Esophagus muscularis mucosa (tissue), 4 donors: ENCODE measurements at places on chromosomes 7 and 10. TPM values are rescaled to one million over a fixed set of nuclear protein-coding genes. Genes with fewer than 3 reads are reported as not detected.
A peak's percentile ranks its signal among the peaks of the same experiment; 100 is the strongest.

DNA sequence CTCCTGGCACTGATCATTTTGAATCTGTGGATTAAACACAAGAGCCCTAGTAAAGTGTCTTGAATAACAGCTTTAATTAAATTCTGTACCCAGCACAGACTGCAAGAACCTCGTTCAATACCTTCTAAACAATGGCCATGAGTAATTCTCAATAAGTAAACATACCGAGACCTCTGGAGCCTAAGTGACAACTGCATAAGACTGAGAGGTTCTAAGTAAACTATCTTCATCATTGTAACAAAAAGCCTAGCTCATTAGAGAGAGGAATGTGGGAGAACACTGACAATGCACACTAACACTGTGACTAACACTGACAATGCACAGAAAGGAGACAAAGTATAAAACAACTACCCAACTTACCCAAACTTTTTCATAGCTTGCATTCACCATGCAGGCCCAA lies 117.4 kb downstream of the ELAPOR2 start:
- peaks cover 10% of the 10 kb centered on the region for H3K36me3 ChIP-seq
- peaks cover 4% of the 10 kb centered on the region for H3K4me1 ChIP-seq
- no peak overlapping the region for H3K27ac ChIP-seq
- DNase-seq: no peak
- H3K4me3 ChIP-seq: no peak overlapping the region
- H3K27me3 ChIP-seq: no peaks in the 10 kb centered on the region

Gene PNLIPRP1
- total RNA-seq: not detected

Gene NPC1L1
- total RNA-seq: not detected

Gene PDZD7
- total RNA-seq: under 0.01 TPM

DNA sequence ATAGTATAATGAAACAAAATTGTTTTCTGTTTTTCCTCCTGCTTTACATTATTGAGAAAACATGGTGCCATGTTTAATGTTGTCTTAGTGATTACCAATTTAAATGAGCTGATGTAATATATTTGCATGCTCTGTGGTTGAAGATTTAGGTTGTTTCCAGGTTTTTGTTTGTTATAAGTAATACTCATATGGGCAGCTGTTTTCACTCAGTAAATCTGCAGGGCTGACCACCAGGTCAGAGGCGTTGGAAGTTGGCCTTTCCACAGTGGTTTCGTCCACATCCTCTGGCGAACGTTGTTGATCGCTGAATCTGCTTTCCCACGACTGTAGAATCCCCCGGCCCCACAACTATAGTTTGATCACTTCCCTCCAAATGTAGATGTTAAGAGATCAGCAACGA lies 21.6 kb upstream of the PURB start:
- no peak overlapping the region for H3K4me3 ChIP-seq
- no peaks in the 10 kb centered on the region for H3K36me3 ChIP-seq
- H3K27ac ChIP-seq: no peak overlapping the region
- H3K27me3 ChIP-seq: no peaks in the 10 kb centered on the region
- DNase-seq: no peak

GRCh38 chr7:74429153-74429747 lies 24.5 kb upstream of the GTF2IRD1 start:
- no peak overlapping the region for H3K4me3 ChIP-seq
- no peak overlapping the region for H3K27ac ChIP-seq
- no peaks in the 10 kb centered on the region for H3K4me1 ChIP-seq
- H3K36me3 ChIP-seq: no peaks in the 10 kb centered on the region
- H3K27me3 ChIP-seq: no peaks in the 10 kb centered on the region
- no peak for DNase-seq

- peaks cover 25% of the 10 kb centered on the region for H3K36me3 ChIP-seq
- DNase-seq: no peak
- H3K4me3 ChIP-seq: no peak overlapping the region
- H3K27ac ChIP-seq: no peak overlapping the region
These were observed 3.1 kb downstream of the WDR91 start for GRCh38 chr7:135208102-135208793.

DNA sequence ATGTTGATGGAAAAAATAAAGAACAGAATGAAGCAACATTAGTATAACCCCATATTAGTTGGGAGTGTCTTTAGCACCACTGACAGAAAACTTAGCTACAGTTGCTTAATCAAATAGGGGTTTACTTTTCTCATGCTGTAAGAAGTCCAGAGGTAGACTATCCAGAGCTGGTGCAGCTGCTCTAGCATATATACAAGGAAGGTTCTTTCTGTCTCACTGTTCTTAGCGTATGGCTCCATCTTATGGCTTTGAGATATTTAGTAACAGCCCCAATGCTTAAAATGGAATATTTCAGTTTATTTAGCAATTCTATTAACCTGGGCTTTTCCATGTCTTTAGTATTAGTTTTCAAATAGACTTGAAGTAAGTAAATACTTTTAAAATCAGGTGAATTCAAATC lies 15.2 kb upstream of the WNT2 start:
- no peak for DNase-seq
- H3K4me3 ChIP-seq: no peak overlapping the region
- H3K4me1 ChIP-seq: no peaks in the 10 kb centered on the region
- no peaks in the 10 kb centered on the region for H3K36me3 ChIP-seq

DNA sequence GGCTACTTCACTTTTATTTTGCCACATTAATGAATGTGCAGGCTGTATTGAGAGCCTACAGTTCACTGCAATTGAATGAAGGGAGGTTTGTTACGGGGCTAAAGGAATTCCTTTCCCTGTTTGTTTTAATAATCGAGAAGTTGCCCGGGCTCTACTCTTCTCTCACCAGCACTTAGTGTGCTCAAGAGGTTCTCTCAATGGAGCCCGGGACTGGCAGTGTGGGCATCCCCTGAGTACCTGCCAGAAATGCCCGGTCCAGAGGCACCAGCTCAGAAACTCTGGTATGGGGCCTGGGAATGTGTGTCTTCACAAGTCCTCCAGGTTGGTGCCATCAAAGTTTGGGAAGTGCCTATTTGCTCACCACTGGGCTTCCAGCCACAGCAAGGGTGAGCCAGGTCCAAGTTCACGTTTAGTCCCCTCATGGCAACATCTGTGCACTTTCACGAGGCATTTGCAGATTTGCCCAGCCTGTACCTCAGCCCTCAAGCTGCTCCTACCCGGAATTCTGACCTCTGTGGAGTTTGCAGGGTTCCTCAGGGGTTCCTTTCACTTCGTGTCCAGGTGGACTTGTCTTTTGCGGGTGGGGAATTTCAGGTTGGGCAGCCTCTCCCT lies 622.4 kb downstream of the SDK1 start:
- H3K27ac ChIP-seq: no peak overlapping the region
- no peaks in the 10 kb centered on the region for H3K27me3 ChIP-seq
- H3K4me1 ChIP-seq: no peaks in the 10 kb centered on the region
- H3K36me3 ChIP-seq: no peaks in the 10 kb centered on the region
- H3K4me3 ChIP-seq: no peak overlapping the region

Gene TMEM130
- 0.83 TPM for total RNA-seq

GRCh38 chr10:102628451-102628911 lies 15.8 kb upstream of the TRIM8 start:
- no peak overlapping the region for H3K4me3 ChIP-seq
- H3K27ac ChIP-seq: peak overlapping the region; percentile 90
- no peaks in the 10 kb centered on the region for H3K27me3 ChIP-seq
- H3K36me3 ChIP-seq: peaks cover 14% of the 10 kb centered on the region
- DNase-seq: no peak

DNA sequence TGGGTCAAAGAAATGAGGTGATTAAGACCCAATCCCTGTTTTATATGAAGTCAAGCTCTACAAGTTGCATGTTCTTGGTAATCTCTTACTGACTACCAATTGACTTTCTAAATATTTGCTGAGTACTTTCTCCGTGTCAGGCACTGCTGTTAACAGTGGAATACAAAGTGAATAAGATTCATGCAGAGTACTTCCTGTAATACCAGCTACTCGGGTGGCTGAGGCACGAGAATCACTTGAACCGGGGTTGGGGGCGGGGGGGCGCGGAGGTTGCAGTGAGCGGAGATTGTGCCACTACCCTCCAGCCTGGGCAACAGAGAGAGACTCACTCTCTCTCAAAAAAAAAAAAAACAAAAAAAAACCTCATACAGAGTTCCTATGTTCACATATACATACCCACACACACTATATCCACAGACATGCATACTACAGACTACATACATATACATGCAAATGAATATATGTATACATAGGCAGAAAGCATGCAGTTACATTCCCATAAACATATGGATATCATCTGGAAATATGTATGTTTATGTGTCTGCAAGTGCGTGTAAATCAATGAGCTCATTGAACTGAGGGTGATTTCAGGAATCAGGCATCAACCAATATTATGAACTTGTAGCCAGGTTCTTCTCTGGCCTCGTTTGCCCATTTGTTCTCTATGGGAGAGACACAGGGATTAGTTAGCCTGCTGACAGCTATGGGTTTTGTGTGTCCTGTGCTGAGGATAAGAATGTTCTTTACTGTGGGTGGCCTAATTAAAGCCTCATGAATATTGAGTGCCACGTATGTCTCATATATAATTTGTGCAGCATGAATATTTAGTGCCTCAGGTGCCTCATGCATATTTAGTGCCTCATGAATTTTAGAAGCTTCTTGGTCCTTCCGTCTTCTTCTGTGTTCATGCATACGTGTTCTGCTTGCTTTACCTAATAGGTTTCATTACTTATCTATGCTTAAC lies 73.9 kb downstream of the BICC1 start:
- peaks cover 18% of the 10 kb centered on the region for H3K4me1 ChIP-seq
- no peak overlapping the region for H3K27ac ChIP-seq
- H3K36me3 ChIP-seq: no peaks in the 10 kb centered on the region
- H3K4me3 ChIP-seq: no peak overlapping the region

Gene GTF2IRD1
- total RNA-seq: 21.2 TPM

Gene EFCAB10
- not detected for total RNA-seq

Gene TRIM73
- total RNA-seq: 0.69 TPM

Gene COBL
- 51.4 TPM for total RNA-seq

- H3K4me3 ChIP-seq: no peak overlapping the region
- no peaks in the 10 kb centered on the region for H3K27me3 ChIP-seq
These were observed 325.7 kb downstream of the TFEC start for GRCh38 chr7:115704884-115705283.

GRCh38 chr10:26509307-26509706 lies 71.2 kb downstream of the APBB1IP start:
- no peak overlapping the region for H3K4me3 ChIP-seq
- H3K27ac ChIP-seq: no peak overlapping the region
- no peaks in the 10 kb centered on the region for H3K36me3 ChIP-seq
- DNase-seq: no peak
- H3K4me1 ChIP-seq: no peaks in the 10 kb centered on the region

GRCh38 chr7:301291-302053 lies 11.5 kb downstream of the FOXL3 start:
- H3K27me3 ChIP-seq: no peaks in the 10 kb centered on the region

- H3K4me1 ChIP-seq: no peaks in the 10 kb centered on the region
- H3K36me3 ChIP-seq: no peaks in the 10 kb centered on the region
- no peak overlapping the region for H3K27ac ChIP-seq
- no peaks in the 10 kb centered on the region for H3K27me3 ChIP-seq
These were observed 102.7 kb upstream of the FAM13C start for GRCh38 chr10:59465088-59465487.

GRCh38 chr10:129964611-129965424 lies 744 bp upstream of the EBF3 start:
- peaks cover 65% of the 10 kb centered on the region for H3K4me1 ChIP-seq
- peak overlapping the region; percentile 69 for H3K4me3 ChIP-seq
- peaks cover 88% of the 10 kb centered on the region for H3K27me3 ChIP-seq
- no peaks in the 10 kb centered on the region for H3K36me3 ChIP-seq
- no peak for DNase-seq
- no peak overlapping the region for H3K27ac ChIP-seq

DNA sequence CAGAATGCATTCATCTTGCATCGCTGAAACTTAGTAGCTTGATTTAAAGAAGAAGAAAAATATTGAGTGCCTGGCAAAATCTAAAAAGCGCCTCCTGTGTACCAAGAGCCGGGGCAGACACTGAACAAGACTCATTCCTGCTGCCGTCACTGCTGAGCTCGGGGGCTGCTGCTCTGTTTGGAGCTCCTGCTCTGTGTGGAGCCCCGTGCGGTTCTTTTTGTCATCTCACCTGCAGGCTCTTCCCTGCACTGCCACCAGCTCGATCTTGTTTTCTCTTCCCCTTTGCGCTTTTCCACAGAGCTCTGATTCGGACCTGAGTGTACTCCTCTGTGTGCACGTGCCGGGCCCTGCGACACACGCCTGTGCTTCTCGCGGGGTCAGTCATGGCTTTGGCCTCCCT lies 462.1 kb upstream of the DPP6 start:
- no peaks in the 10 kb centered on the region for H3K27me3 ChIP-seq
- DNase-seq: no peak
- H3K27ac ChIP-seq: no peak overlapping the region
- H3K4me1 ChIP-seq: no peaks in the 10 kb centered on the region

Gene CALML5
- not detected for total RNA-seq

DNA sequence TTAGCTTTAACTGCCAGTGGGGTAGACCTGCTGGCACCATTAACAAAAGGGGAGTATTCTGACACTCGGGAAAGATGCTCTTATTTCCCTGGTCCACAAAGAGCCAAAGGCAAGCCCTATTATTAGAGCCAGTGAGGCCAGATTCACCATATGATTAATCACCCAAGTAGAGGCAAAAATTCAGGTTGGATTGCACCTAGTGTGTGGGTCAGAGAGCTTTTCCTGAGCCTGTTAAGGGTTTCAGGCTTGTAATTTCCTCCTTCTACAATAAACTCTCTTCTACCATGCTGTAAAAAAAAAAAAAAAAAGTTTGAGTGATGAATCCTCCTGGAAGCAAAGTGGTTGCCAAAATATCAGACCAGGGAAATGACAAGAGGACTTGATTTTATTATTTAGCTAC lies 163.5 kb downstream of the MBL2 start:
- H3K36me3 ChIP-seq: no peaks in the 10 kb centered on the region
- no peak for DNase-seq
- H3K27me3 ChIP-seq: no peaks in the 10 kb centered on the region
- no peak overlapping the region for H3K27ac ChIP-seq
- no peak overlapping the region for H3K4me3 ChIP-seq
- no peaks in the 10 kb centered on the region for H3K4me1 ChIP-seq

DNA sequence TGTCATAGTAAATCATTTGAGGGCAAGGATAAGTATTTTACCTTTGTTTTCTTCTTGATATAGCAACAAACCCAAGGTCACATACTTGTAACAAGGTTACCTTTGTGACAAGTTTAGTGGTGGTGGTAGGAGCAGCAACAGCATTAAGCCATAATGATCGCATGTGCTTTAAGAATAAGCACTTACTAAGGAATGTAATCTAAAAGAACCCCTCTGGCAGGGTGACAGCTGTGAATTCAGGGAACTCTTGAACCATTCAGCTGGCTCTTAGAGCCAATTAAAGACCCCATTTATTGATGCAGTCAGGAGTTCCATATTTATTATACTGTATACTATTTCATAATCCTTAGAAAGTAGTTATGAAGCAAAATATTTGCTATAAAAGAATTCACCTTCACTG lies 370.8 kb downstream of the EXOC4 start:
- no peak overlapping the region for H3K4me3 ChIP-seq
- DNase-seq: no peak

- no peak overlapping the region for H3K4me3 ChIP-seq
- peaks cover 8% of the 10 kb centered on the region for H3K4me1 ChIP-seq
- DNase-seq: no peak
- no peaks in the 10 kb centered on the region for H3K27me3 ChIP-seq
- H3K36me3 ChIP-seq: no peaks in the 10 kb centered on the region
These were observed 599.0 kb downstream of the TNS3 start for GRCh38 chr7:46982928-46983327.
